ENCODE measurements at places on chromosomes 16 and 17.
A peak's percentile ranks its signal among the peaks of the same experiment; 100 is the strongest.

- no peak for DNase-seq
Observed at GRCh38 chr17:35807371-35808144, 1.7 kb upstream of the TAF15 start.

GRCh38 chr17:10631048-10631700 is 25.9 kb downstream of the MYH3 start:
- no peak for DNase-seq

DNA sequence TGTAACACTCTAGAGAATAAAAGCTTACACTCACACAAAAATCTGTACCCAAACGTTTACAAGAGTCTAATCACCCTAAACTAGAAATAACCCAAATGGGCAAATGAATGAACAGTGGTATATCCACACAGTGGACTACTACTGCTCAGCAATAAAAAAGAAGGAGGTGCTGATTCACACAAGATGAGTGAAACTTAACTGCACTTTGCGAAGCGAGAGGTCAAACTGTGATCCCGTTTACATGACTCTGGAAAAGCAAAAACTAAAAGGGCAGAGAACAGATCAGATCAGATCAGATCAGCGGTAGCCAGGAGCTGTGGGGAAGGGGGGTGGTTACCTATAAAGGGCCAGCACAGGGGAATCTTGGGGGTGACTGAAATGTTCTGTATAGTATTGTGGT is 113.4 kb downstream of the TRIM37 start:
- DNase-seq, result no peak

GRCh38 chr17:67246653-67247415 is 1.8 kb upstream of the HELZ start:
- no peak for DNase-seq

- DNase-seq, result no peak
Observed at GRCh38 chr17:36773039-36773438, 164.2 kb upstream of the LHX1 start.

GRCh38 chr17:62892870-62893338 is 73.1 kb upstream of the TANC2 start:
- no peak for DNase-seq

DNA sequence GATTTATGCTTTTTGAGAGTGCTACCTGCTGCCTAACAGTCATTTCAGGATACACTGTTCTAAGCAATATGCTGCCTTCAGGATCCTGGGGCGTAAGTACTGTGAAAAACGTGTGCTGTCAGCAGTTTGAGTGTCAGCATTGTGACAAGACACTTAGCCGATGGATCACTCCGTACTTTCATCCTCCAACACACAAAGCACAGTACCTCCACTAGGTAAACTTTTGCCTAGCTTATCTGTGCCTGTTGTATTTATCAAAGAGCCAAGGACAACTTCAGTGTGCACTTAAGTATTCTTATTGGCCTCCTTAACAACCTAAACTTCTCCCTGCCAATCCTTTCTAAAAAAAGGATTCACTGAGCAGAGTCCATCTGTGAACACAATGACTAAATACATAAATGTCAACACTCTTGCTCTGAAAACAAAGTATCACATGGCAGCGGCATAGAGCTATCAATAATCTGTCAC is 33.8 kb upstream of the PHLPP2 start:
- DNase-seq, result no peak

DNA sequence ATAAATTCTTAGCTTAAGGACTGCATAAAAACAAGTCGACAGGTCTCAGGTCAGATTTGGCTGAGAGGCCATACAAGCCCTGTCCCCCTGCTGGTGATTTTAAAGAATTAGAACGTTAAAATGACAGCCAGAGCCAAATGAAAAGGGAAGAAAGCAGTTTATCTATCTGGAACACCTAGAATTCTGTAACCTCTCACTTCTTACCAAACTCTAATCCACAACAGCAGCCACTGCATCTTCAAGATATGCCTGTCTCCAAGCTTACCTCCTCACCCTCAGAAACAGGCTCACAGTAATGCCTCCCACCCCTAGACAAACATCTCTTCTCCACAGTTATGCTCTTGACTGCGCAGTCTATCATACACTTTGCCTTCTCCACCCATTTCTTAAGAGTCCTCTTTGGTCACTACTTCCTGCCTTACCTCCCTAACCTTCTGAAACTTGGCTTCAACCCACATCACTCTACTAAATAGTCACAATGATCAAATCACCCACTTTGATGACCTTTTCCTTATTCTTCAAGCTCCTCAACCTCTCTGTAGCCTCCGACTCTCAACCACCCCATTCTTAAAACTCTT is 14.2 kb downstream of the ANKFY1 start:
- peak; percentile 44 for DNase-seq

GRCh38 chr17:8995711-8996110 is 25.6 kb upstream of the NTN1 start:
- DNase-seq, result no peak

GRCh38 chr16:81774348-81774747 is 4.7 kb upstream of the PLCG2 start:
- no peak for DNase-seq

DNA sequence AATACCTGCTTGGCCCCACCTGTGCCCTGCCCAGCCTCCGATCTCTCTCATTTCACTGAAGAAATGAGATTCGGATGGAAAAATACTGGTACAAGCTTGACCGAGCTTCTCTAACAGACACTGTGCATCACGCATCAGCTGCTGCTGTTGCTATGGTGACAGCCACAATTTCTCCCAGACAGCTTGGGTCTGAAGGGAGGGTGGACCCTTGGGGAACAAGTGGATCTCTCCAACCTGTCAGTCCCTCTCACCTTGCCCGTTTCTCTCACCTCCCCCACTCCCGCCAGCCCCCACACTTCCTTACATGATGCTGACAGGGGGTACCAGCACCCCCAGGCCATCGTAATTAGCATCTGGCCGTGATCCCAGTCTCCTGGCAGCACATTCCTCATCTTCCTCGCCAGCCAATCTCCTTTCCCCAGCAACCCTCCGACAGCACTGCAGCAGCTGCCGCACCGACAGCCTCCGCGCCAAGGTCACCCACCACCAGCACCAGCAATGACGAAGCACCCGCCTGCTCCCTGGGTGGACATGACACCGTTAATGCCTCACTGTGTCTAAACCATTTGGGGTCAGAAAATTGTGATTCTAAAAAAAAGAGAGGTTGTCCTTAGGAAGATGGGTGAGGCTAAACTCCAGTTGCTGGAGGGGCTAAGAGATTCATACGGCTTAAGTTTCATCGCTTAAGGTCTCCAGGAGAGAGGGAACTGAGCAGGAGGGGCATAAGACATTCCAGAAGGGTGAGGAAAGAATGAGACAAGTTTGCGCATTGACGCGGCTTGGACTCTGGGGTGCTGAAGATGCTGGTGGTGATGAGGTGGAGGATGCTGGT is 58.6 kb upstream of the TNRC6A start:
- no peak for DNase-seq

DNA sequence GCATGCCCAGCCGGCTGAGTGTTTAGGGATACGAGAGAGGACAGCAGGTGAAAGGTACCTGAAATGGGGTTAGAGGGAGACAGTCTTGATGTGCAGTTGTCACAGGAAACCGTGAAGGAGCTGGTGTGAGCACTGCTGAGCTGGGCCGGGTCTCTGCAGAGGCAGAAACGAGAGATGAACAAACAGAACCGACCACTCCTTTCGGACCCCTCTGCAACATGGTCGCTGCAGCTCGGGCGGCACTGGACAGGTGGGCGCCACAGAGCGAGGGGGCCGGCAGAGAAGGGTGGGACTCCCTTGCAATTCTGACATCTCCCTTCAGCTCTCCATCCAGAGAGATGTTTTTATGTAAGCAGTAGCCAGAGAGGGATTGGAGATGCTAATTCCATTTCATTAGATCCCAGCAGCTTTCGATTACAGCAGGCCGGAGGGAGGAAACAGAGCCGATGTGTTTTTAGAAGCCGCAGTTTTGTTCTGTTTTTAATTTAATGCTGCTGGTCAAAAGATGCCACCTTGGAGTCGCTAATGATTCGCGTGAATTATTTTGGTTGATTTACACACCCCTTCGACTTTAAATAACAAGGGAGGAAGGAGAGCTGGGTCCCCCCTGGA is 86.3 kb upstream of the RPL38 start:
- no peak for DNase-seq

DNA sequence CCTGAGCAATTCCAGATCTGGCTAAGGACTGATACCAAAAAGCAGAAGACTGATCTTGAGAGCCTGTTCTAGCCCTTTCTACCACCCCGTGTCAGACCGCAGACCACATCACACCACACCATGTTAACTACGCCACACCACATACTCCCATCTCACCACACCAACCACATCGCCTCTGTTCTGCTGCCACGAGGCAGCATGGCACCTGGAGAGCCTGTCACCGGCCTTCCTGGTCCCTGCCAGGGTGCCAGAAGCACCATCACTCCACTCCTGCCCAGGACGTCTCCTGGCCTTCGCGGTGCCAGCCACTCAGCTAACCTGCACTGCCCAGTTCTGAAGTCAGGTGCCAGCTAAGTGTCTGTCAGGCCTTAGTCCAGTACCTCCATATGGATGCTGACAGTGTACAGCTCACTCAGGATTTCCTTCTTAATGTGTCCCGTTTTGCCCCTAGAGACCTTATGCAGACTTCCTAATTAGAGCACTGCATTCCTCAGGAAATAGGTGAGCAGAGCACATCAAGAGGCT is 37.2 kb upstream of the BCAR1 start:
- DNase-seq, result no peak

- DNase-seq, result no peak
Observed at GRCh38 chr16:70701596-70701995, 15.7 kb upstream of the MTSS2 start.

- DNase-seq, result no peak
Observed at GRCh38 chr16:22624800-22625533, 114.3 kb downstream of the NPIPB5 start.

- no peak for DNase-seq
Observed at GRCh38 chr16:66494916-66495315, 55.0 kb downstream of the TK2 start.

GRCh38 chr16:87196661-87197060 is 120.5 kb downstream of the C16orf95 start:
- no peak for DNase-seq

DNA sequence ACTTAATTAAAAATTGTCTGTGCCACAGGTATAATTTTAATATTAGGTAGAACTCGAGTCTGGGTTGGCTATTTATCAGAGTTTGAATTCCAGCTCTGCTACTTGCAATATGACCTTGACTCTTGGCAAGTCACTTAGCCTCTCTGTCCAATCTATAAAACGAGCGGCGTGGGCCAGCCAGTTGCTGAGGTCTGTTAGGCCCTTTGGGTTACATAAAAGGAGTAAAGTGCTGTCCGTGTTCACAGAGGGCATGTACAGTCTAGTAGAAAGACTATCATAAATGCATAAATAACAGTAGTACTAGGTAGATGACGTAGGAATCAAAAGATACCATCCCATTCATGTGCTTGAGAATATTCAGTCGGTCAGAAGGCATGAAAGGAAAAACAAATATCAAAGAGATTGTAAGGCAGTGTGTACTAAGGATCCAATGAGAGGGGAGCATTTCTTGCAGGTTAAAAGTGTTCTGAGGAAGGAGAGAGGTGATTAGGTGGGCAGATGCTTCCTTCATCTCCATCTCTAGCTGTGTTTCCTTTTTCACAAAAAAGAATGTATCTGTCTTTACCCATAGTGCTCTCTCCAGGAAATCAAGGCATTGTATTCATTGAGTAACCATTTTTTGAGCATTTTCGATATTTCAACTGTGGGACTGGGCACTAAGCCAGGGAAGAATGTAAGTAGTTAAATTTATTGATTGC is 2.4 kb downstream of the TNRC6A start:
- DNase-seq, result no peak

DNA sequence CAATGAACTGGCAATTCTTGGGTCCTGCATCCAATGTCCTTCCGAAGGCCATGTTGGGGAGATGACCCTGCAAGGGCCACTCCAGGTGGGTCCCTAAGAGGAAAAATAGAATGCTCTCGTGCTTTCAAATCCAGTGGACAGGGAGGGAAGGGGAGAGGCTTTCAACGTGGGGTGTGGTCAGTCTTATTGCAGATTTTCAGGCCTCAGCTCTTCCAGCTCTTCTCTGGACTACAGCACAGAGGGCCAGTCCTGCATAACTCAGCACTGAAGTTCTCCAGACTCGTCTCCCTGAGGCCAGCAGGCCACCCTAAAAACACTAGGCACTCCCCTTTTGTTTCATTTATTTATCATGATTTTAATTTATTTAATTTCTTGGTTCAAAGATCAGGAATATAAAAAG is 43.1 kb downstream of the SRL start:
- no peak for DNase-seq

- DNase-seq, result no peak
Observed at GRCh38 chr17:31433091-31433790, 41.8 kb downstream of the RAB11FIP4 start.

DNA sequence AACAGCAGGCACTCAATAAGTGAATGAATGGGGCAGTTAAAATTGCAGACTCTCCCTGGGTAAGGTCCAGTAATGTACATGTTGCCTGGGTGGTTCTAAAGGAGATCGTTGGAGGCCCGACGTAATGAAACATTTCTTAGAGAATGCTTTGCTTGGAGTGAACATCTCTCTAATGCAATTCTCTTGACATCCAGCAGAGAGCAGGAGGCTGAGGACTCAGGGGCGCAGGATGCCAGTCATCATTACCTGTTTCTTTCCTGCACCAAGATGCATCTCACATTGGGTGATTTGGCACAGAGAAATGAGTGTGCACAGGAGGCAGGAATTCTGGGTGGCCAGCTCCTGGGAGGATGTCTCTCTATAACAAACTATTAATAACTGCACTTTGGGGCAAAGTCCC is 130.3 kb upstream of the RBBP6 start:
- no peak for DNase-seq

- DNase-seq, result no peak
Observed at GRCh38 chr17:7184091-7184488, 4.9 kb upstream of the ASGR1 start.

DNA sequence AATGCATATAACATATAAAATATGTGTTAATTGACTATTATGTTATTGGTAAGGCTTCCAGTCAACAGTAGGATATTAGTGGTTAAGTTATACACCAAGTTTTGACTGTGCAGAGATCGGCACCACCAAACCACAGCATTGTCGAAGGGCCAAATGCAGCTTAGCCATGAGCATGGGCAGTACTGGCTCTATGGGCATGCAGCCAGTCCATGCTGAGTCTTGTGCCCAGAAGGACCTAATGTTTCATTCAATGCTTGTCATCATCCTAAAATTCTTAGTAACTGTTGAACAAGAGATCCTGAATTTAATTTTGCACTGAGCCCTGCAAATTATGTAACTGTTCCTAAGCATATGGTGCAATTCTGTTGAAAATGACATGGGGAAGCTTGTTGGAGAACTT is 233.4 kb upstream of the HS3ST3A1 start:
- no peak for DNase-seq

GRCh38 chr16:9092978-9093344 is 1.5 kb downstream of the HAPSTR1 start:
- no peak for DNase-seq

DNA sequence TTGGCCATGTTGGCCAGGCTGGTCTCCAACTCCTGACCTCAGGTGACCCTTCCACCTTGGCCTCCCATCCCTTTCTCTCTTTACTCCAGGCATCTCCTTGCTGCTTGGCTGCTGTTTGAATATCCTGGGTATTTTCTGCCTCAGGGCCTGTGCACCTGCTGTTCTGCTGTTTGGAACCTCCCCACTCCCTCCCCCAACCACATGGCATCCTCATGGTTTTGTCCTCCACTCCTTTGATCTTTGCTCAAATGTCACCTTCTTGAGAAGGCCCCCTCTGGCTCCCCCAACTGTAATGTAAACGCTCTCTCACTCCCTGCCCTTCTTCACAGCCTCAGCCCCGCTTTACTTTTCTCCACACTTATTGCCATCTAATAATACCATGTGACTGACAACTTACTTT is 152.0 kb downstream of the GSG1L start:
- no peak for DNase-seq

All from GM19239 (cell line).